Stimulated activated CD8-positive, alpha-beta memory T cell treated with anti-CD3 and anti-CD28 coated beads, Interleukin-4, amount 100 ng/mL, for 1 hour (primary cell): ENCODE measurements at places on chromosomes 2 and 18.

DNA sequence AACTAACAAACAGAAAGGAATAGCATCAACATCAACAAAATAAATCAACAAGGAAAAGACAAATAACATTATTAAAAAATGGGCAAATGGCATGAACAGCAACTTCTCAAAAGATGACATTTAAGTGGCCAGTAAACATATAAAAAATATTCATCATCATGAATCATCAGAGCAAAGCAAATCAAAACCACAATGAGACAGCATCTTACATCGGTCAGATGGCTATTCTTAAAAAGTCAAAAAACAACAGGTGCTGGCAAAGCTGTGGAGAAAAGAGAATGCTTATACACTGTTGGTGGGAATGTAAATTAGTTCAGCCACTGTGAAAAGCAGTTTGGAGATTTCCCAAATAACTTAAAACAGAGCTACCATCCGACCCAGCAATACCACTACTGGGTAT lies 327.1 kb downstream of the CMPK2 start:
- DNase-seq, result no peak

DNA sequence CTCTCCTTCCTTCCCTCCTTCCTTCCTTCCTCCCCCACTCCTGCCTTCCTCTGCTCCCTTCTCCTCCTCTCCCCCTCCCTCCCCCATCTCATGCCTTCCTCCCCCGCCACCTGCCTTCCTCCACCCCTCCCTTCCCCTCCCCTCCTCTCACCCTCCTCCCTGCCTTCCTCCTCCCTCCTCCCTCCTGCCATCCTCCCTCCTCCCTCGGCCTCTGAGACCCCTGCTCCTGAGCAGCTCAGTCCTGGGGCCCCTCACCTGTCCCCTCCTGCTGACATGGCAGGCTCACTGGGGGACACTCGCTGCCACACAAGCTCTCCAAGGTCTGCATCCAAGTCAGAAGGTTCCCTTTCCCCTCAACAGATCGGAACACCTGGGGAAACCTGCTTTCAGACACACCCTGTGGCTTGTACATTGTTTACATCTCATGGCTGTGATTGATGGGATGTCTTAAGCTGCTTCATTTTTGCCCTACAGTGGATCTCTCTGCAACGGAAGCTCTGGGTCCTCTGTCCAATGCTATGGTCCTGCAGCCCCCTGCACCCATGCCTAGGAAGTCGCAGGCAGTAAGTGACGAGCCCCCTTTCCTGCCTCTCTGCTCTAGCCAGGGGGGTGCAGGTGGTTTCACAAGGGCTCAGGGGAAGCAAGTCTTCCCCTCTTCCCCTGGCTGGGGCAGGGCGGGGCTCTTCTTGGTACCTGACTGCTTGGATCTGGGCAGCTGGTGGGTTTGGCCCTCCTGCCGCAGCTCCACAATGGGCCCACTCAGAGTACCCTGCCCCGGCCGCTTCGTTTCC lies 22.9 kb downstream of the ITGB1BP1 start:
- DNase-seq, result no peak

GRCh38 chr2:238403632-238404405 lies 22.9 kb upstream of the ASB1 start:
- DNase-seq, result no peak

DNA sequence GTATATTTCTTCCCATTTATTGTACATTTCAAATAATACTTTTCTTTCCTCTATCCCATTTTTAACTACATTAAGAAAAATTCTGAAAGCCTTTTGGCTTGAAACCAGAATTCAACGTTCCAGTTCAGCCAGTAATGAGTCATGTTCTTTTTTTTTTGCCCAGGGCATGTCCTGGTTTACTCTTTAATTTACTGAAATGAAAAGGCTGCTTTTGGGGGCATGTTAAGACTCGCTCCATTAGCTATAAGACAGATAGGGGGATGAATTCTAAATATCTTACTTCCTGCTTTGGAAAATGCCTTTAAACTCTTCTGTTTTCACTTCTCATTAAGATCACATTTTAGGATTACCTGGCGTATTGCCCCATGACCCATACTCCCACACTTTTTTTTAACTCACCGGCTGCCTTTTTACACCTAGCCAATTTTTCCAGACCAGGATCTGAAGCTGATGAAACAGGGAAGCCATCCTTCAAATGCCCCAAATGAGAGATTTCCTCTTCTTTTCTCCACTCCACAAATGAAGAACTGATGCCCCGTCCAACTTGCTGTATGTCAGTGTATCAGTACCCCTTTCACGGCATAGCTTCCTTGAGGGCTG lies 585 bp downstream of the ABCA12 start:
- DNase-seq, result no peak

DNA sequence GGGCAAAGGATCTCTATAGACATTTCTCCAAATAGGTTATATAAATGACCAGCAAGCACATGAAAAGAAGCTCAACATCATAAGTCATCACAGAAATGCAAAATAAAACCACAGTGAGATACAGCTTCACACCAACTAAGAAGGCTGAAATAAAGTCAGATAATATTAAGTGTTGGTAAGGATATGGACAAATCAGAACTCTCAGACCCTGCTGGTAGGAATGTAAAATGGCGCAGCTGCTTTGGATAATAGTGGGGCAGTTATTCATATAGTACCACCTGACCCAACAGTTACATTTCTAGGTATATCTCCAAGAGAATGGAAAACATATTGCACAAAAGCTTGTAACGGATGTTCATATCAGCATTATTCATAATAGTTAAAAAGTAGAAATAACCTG lies 14.0 kb downstream of the EPB41L5 start:
- no peak for DNase-seq
